ENCODE measurements at places on chromosomes 2 and 18. TPM values are rescaled to one million over a fixed set of nuclear protein-coding genes. Genes with fewer than 3 reads are reported as not detected.

The SP140 gene
- 0.70 TPM for total RNA-seq

- no peak for DNase-seq
These were observed 18.8 kb upstream of the MREG start for GRCh38 chr2:216031960-216032689.

DNA sequence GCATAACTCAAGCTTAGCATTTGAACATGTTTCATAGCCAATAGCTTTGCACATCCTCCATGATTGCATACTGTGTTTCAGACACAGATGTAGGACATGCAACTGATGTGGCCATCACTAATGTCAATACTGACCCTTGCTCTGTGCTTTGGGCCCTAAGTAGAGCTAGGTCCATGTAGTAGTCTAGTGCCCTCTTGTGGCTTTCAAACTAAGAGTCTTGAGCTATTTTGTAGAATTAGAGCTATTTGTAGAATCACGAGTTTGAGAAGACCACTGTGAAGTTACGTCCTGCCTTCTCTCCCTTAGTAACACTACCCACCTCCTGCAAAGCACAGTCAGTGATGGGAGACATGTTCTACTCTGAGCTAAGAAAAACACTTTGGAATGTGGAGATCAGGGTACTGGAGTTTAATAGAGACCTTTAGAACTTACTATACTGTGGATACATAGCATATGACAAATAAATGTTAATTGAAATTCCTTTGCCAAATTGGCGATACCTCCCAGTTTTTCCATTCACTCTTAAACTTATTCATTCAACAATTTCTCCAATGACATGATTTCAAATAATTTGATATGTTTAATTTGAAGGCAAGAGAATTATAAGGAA lies 306.5 kb upstream of the TNP1 start:
- DNase-seq = no peak

GRCh38 chr2:40419364-40419762 lies 32.5 kb downstream of the SLC8A1 start:
- no peak for DNase-seq

GRCh38 chr2:109203246-109204011 lies 74.4 kb downstream of the SH3RF3 start:
- DNase-seq = no peak

- DNase-seq = no peak
These were observed 100.8 kb downstream of the OSBPL6 start for GRCh38 chr2:178295115-178295514.

DNA sequence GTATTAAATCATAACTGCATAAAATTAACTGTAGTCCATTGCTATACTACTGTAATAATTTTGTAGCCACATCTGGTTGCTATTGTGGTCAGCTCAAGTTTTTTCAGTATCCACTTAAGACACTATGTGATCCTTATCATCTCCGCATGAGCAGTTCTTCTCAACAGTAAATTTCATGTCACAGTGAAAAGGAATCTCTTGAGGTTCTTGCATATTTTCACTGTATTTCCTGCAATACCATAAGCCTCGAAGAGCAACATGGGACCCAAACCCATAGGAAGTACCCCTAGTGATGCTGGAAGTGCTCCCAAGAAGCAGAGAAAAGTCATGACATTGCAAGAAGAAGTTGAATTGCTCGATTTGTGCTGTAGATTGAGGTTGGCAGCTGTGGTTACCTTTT lies 86.7 kb downstream of the LDLRAD4 start:
- DNase-seq = no peak

DNA sequence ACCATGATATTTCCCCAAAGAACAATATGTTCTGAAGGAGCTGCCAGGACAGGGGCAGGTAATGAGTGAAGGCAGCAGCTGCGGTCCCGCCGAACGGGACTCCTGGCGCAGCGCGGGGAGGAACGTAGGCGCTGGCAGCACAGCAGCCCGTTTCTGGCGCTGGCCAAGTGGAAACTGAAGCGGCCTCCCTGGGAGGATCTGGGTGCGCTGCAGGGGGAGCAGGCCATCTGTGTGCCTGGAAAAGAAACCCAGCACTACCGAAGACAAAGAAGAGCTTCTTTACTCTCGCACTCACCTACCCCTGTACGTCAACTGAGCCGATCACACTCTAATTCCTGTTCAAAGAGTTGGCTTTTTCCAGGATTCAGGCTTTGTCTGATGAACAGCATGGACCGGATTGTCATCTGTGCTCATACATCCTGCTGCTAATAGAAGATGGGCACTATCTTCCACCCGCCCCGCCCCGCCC lies 11.8 kb downstream of the G6PC2 start:
- DNase-seq = peak; percentile 64

- no peak for DNase-seq
These were observed 265.4 kb downstream of the HRH4 start for GRCh38 chr18:24725644-24726415.

DNA sequence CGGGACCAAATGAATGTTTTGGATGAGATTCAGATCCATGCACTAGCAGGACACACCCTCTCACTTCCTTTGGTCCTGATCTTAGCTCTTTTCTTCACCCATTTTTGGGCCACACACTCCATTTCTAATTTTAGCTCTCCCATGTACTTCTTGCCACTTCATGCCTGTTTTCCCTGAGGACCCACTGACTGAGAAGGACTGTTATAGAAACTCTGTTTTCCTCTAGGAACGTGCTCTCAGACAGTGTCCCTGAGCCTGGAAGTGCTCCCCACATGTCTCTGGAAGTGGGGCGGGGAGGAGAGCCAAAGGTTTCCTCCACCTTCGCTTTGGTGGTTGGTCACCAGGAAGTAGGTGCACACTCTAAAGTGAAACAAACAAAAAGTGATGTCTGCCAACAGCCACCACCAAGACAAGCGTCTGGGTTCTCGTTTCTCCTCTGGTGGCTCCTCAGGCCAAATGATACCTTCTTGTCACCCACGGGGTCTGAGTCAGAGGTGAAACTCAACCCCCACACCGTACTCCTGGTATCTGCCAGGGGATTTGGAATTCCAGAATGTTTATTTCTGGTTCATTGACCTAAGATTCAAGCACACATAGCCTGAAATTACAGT lies 74.7 kb downstream of the MERTK start:
- no peak for DNase-seq

- DNase-seq = no peak
These were observed 717.7 kb upstream of the PIK3C3 start for GRCh38 chr18:41237317-41237716.

DNA sequence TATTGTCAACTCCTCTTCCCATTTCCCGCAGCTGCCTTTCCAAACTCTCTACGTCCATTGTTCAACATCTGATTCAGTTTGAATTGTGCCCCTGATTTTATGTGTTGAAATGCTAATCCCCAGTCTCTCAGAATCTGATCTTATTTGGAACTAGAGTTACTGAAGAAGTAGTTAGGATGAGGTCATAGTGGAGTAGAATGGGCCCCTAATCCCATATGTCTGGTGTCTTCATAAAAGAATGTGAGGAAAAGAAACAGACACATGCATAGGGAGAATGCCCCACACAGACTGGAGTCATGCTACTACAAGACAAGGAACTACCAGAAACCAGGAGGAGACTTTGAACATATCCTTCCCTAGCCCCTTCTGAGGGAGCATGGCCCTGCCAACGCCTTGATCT lies 99.2 kb downstream of the LRP1B start:
- DNase-seq = no peak

- no peak for DNase-seq
These were observed 250.9 kb downstream of the DSEL start for GRCh38 chr18:67265464-67266245.

DNA sequence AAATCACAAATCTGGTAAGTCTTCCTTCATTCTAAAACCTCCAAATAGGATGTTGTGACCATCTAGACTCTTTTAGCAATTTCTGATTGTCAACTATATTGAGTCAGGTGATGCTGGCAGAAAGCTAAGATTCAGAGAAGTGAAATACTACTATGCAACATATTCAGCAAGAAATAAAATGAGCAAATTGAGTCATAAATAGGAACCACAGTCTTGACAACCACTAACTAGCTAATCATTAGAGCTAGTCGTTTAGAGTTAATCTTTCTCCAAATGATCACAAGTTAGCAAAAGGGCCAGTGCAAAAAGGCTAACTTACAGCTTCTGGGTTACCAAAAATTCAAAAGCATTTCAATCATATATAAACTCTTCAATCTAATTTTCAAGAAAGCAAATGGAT lies 54.5 kb downstream of the ROCK1 start:
- no peak for DNase-seq

- no peak for DNase-seq
These were observed 4.9 kb downstream of the TMEM177 start for GRCh38 chr2:119683713-119684443.

DNA sequence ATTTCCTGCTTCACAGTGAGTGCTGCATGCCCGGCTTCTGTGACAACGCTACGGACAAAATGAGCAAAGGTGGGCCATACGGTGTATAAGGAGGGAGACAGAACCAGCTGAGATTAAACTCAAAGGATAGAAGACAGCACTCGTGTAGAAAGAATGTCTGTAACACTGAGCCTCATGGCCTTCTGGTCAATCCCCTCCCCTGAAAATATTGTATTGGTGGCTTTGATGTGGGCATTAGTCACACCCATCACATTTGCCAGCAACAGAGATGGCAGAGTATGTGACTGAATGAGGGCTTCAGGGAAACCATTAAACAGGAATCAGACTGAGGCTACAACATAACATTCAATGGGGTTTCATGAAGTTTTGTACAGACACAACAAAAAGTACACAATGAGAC lies 287.8 kb upstream of the CCDC68 start:
- no peak for DNase-seq

- DNase-seq = no peak
These were observed 286.8 kb downstream of the CLIP4 start for GRCh38 chr2:29401994-29402393.

- DNase-seq = no peak
These were observed 4.7 kb downstream of the NMUR1 start for GRCh38 chr2:231525248-231526163.

DNA sequence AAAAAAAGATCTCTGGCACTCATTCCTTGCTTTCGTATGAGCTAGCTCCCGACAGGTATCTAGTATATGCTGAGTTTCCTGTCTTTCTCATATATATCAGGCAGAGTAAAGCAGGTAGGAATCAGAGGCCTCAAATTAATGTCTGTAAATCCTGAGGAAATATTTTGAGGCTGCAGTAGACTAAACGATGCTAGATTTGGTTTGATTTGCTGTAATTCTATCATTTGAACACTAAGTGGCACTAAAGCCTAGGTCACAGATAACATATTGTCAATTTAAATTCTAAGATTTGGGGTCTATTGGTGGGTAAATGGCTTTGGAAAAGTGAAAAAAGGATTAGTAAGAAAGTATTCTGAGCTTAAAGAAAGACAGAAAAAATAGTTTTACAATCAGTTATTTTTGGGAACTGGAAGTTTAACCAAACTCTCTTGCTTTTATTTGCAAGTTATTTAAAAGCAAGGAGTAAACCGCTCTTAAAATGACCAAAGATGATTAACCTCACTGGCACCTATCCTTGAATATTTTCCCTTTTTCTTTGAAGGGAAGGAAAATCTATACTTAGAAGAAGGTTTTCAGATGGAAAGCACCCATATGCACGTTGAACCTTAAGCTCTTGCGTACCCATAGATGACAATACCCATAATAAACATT lies 37.6 kb upstream of the SLC4A10 start:
- no peak for DNase-seq

DNA sequence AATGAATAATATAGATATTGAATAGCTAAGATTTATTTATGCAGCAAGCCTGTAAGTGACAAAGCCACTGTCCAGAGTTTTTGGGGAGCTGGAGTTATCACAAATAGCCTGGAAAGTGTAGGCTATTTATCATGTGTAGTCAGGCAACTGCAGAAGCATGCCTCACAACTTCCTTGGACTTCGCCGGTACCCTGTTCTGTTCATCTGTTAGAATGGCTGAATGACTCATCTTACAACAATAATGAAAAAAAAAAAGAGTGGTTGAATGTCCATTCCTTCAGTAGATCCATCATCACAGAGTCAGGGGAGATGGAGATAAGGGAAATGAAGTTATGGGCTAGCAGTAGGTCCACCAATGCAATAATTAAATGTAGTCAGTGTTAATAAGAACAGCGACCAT lies 24.0 kb upstream of the ATP5MC3 start:
- DNase-seq = no peak

- no peak for DNase-seq
These were observed 68.4 kb downstream of the NAB1 start for GRCh38 chr2:190717306-190717705.

GRCh38 chr18:79942786-79943607 lies 8.5 kb downstream of the SLC66A2 start:
- DNase-seq = peak; percentile 25

DNA sequence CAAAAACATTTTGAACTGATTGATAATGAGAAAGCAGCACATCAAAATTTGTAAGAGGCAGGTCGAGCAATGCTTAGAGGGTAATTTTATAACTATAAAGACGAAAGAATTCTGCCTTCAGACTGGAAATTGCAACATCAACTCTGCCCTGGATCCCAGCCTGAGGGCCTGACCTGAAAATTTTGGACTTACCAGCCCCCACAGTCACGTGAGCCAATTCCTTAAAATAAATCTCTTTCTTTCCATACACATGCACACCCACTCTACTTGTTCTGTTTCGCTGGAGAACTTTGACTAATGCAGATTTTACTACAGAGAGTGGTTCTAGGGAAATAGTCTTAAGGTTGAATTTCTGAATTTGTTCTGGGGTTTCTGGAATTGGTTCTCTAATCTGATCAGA lies 14.6 kb upstream of the ACOXL start:
- no peak for DNase-seq

- DNase-seq = no peak
These were observed 66.7 kb upstream of the SLC14A2 start for GRCh38 chr18:45548614-45549013.

DNA sequence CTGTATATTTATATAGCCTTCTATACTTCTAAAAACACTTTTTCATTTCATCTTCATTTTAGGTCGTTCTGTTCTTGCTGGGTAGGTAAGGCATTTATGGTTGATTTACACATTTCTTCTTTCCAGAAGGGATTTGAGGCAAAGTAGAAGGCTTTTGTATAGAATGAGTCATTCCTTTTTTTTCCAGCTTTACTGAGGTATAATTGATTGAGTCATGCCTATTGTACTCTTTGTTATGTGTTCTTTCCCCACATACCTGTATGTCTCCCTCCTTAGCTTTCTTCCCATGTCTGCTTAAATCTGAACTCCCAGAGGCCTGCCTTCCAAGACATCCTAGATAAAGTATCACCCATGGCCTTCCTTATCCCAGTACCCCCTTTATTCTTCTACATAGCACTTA lies 4.8 kb upstream of the CDC42EP3 start:
- no peak for DNase-seq

All from H9 (cell line).